ENCODE measurements at places on chromosomes 12 and 14. TPM values are rescaled to one million over a fixed set of nuclear protein-coding genes. Genes with fewer than 3 reads are reported as not detected.

C14orf93 gene
- total RNA-seq = 3.5 TPM

TRPV4 gene
- 0.11 TPM for total RNA-seq

CPSF2 gene
- total RNA-seq = 69.0 TPM

LRRK2 gene
- total RNA-seq = 8.4 TPM

DNA sequence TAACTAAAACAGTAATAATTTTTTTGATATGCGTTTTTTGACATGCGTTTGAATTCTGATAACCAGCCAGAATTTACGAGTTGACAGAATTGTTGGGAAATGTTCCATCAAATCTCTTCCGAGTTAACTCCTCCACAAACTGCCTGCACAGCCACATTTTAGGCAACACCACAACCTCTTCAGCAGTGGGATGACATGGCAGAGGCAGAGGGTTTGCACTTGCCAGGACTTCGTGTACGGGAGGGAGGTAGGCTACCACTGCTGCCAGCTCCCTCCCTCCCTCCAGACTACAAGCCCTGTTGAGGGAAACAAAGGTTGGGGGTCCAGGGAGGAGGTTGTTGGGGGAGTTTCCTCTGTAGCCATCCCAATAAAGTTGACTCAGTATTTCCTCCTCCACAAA, 14.5 kb upstream of the ACTR6 start:
- DNase-seq = no peak

BDKRB2 gene
- total RNA-seq = 0.49 TPM

- DNase-seq = no peak
Observed at GRCh38 chr12:50488801-50489200, 16.0 kb upstream of the DIP2B start.

GRCh38 chr12:12229556-12230092, 37.2 kb downstream of the LRP6 start:
- no peak for DNase-seq

DNA sequence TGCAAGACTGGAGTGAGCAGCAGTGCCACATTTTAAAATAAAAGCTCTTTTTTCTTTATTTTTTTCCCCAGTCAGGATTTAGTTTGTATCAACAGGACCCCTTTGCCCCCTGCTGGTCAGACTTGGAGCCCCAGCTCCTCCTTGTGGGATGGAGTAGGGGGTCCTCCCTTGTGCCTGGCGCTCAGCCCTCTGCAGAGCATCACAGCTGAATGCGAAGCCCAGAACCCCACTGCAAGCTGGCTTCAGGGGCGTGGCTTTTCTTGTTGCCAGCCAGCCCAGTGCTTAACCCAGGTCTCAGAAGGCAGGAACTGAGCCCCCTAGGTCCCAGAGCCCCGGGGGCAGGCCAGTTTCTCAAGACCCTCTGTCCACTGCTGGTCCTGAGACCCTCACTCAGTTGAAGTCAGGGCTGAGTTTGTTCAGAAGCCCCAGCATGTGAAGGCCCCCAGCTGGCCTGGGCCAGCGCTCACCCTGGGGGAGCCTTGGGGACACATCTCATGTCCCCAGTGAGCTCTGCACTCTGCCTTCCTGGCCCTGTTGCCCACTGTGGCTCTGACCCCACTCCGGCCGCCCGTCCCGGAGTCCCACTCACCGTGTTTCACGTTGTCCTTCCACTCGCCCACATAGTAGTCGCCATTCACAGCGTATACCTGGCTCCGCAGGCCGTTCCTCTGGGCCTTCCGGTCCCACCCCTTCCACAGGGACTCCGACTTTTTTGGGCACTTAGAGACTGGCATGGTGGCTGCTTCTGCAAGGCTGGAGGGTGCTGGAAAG, 519 bp downstream of the MORN3 start:
- peak; percentile 64 for DNase-seq

- no peak for DNase-seq
Observed at GRCh38 chr14:89805501-89805900, 149.0 kb downstream of the EFCAB11 start.

- DNase-seq = no peak
Observed at GRCh38 chr12:78628491-78629100, 236.0 kb upstream of the SYT1 start.

DNA sequence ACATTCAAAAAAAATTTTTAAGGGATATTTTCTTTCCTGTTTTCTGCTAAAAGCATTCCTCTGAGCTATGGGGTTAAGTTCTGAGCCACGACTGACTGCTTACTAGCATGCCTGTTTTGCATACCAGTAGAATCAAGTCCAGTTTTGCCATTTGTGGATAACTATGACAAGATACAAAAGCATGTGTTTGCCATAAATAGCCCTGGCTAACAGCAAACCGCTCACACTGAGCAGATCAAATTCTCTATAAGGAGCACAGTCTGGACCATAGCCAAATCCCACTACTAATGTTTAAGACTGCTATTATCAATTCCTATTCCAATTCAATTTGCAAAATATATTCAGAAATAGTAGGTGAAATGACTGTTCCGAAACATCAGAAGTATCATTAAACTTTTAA, 3.2 kb downstream of the CFL2 start:
- DNase-seq = no peak

- DNase-seq = peak; percentile 59
Observed at GRCh38 chr12:6233121-6233971, 33.1 kb downstream of the CD9 start.

DNA sequence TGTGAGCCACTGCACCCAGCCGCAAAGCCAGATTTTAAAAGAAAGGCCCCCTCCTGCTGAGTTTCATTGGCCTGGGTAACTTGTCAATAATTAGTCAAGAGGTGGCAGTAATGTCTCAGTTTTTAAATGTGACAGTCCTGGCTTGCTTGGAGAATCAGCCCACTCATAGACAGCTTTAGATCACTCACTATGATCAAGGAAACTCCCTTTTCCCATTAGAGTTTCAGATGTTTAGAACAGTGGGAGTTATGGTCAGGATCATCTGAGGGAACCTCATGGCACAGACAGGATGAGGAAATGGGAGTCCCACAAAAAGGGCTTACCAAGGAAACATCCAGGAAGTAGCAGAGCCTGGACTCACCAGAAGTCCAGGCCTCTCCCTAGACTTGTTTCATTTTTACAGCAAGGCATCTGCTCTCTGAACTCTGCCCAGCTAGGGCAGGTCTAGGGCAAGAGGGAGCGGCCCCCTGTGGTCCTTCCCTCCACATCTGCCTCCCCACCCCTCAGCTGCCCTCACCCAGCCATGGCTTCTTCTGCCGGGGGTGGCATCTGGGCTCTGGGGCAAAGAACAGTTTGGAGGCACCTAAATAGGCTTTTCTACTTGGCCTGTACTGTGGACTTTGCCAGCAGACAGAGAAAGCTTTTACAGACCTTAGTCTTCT, 11.2 kb downstream of the BCL2L14 start:
- no peak for DNase-seq

GRCh38 chr12:107092669-107093416, 506 bp downstream of the CRY1 start:
- peak; percentile 74 for DNase-seq

- no peak for DNase-seq
Observed at GRCh38 chr12:15854916-15855315, 27.3 kb upstream of the STRAP start.

- DNase-seq = no peak
Observed at GRCh38 chr12:90366286-90366685, 588.7 kb downstream of the CCER1 start.

TEAD4 gene
- 236 TPM for total RNA-seq

- DNase-seq = peak; percentile 74
Observed at GRCh38 chr14:24058260-24058950, 6.6 kb downstream of the CARMIL3 start.

GRCh38 chr12:117231750-117232149, 41.5 kb upstream of the FBXO21 start:
- DNase-seq = no peak

CCDC177 gene
- not detected for total RNA-seq

DNA sequence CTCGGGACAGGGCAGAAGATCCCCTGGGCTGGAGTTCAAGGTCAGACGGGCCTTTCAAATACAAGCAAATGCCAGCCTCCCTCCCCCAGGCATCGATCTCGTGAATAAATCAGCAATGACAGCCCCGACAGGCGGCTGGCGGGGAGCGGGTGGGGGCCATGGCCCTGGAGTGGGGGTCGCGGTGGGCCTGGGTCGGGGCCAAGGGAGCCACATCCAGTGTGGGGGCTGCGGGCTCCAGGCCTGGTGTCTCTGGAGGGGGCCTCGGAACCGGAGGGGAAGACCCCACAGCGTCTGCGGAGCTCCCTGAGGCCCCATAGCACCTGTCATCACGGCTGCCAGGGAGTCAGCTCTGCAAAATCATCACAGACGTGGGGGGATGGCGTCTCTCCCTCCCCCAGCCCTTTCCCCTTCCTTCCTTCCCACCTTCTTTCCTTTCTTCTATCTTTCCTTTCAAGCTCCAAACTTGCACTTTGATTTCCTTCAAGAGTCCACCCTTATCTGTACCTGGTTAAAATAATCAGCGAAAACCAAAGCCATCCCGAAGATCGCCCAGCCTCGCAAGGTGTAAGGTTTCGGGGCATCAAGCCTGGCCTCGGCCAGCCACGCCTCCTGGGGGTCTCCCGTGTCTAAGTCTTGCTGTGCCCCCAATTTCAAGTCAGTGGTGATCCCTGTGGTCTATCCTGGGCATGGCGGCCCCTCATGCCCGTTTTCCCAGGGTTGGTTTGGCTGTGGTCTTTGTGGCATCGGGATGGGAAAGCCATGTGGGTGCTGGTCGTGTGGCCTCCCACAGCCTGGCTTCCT, 92.1 kb downstream of the NOC4L start:
- no peak for DNase-seq

DNA sequence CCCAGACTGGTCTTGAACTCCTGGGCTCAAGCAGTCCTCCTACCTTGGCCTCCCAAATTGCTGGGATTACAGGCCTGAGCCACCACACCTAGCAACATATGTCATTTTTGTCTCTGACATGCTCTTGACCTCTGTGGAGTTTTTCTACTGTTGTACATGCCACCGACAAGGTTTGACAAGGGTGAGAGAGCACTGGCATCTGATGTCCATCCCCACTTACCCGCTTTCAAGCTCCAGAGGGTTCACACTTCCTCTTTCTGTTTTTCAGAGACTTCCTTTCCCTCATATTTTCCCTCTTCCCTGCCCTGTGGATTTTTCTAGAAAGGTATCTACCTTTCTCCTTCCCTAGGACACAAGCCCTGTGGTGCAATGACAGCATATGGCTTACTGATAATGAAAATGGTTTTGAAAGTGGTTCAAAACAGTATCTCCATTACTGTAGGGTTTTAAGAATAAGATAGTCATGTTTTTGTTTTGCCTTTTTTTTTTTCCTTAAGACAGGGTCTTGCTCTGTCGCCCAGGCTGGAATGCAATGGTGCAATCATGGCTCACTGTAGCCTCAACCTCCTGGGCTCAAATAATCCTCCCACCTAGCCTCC, 27.7 kb upstream of the PLEKHG3 start:
- DNase-seq = no peak
